ENCODE measurements at places on chromosomes 6 and 20.
A peak's percentile ranks its signal among the peaks of the same experiment; 100 is the strongest.

DNA sequence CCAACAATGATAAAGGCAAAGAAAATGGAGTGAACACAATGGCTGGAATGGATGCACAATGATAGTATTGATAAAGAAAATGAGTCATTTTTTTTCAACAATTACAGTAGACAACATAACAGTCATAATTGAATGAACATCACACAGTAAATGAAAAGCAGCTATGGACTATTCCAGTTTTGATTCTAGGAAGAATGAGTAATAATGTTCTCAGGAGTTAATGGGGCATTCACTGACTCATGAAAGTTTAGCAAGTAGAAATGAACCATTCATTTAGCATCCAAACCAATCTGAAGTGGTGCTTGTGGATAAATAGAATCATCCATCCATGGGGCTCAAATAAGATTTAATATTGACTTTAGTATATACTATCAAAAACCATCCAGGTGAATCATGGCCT is 1029.5 kb upstream of the GJE1 start:
- DNase-seq = no peak

GRCh38 chr6:114172576-114173260 is 170.1 kb downstream of the HS3ST5 start:
- no peak for DNase-seq

- no peak for DNase-seq
Observed at GRCh38 chr6:81995548-81996289, 243.2 kb upstream of the TENT5A start.

GRCh38 chr6:24967211-24967610 is 31.5 kb upstream of the RIPOR2 start:
- DNase-seq = no peak

GRCh38 chr6:42017021-42017643 is 33.2 kb upstream of the TAF8 start:
- peak; percentile 81 for DNase-seq

Data from activated naive CD4-positive, alpha-beta T cell treated with anti-CD3 and anti-CD28 coated beads for 36 hours (primary cell).